ENCODE measurements at places on chromosomes 7 and 10.
A peak's percentile ranks its signal among the peaks of the same experiment; 100 is the strongest.

GRCh38 chr7:121385800-121386179 lies 10.3 kb downstream of the FAM3C start:
- H3K4me1 ChIP-seq, result no peaks in the 10 kb centered on the region
- H3K4me3 ChIP-seq, result no peak overlapping the region
- no peak overlapping the region for H3K27ac ChIP-seq
- no peaks in the 10 kb centered on the region for H3K27me3 ChIP-seq
- no peak for DNase-seq
- H3K36me3 ChIP-seq, result 0 out of 3 replicates have a peak, but pooled peaks cover 2% of the 10 kb centered on the region

GRCh38 chr10:127797339-127797738 lies 60.4 kb downstream of the FOXI2 start:
- DNase-seq, result peak; percentile 51
- no peak overlapping the region for H3K27ac ChIP-seq
- no peaks in the 10 kb centered on the region for H3K27me3 ChIP-seq

DNA sequence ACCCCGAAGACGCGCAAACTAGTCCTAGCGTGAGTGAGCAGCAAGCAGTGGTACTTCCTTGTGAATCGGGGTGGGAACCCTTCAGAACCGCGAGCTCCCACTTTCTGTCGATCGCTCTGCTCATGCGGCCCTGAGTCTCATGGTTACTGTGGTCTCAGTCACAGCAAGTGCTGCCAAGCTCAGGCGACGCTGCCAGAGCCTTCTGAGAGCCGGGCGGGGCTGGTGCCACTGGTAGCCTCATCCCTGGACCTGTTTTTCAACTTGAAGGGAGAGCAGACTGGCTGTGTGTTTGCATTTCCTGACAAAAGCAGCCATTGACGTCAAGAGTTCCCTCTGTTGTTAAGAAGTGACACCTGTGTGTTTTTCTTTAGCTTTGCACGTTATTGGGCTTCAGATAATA lies 32.9 kb upstream of the BHLHA15 start:
- H3K4me1 ChIP-seq, result peaks cover 2% of the 10 kb centered on the region
- no peak overlapping the region for H3K4me3 ChIP-seq
- H3K27me3 ChIP-seq, result no peaks in the 10 kb centered on the region
- DNase-seq, result no peak

GRCh38 chr10:126902157-126902556 lies 3.1 kb upstream of the DOCK1 start:
- DNase-seq, result no peak
- H3K27me3 ChIP-seq, result no peaks in the 10 kb centered on the region
- peaks cover 43% of the 10 kb centered on the region for H3K36me3 ChIP-seq
- H3K4me1 ChIP-seq, result no peaks in the 10 kb centered on the region
- H3K27ac ChIP-seq, result no peak overlapping the region

GRCh38 chr10:60394446-60394845 lies 4.8 kb upstream of the ANK3 start:
- no peaks in the 10 kb centered on the region for H3K36me3 ChIP-seq
- H3K27me3 ChIP-seq, result no peaks in the 10 kb centered on the region
- H3K4me1 ChIP-seq, result peaks cover 8% of the 10 kb centered on the region
- no peak overlapping the region for H3K27ac ChIP-seq
- DNase-seq, result no peak
- H3K4me3 ChIP-seq, result no peak overlapping the region

GRCh38 chr10:3866332-3866731 lies 81.3 kb upstream of the KLF6 start:
- no peaks in the 10 kb centered on the region for H3K27me3 ChIP-seq
- no peak overlapping the region for H3K4me3 ChIP-seq
- no peak for DNase-seq
- H3K4me1 ChIP-seq, result no peaks in the 10 kb centered on the region
- no peaks in the 10 kb centered on the region for H3K36me3 ChIP-seq

DNA sequence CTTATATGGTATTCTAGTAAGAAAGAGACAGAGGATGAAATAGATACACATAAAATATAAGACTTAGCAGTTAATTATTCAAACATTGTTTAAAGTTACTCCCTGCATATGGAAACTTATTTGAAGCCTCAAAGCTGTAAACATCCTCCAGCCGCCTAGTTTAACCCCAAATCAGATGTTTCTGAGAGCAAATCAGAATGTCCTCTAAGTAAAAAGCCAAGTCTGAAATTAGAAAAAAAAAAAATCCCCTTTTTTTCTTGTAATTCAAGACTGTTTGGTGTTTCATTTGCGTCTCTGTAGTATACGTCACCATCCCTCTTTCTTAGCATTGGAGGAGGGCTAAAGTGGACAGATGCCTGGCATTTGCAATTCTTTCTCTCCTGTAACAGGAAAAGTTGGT lies 46.4 kb downstream of the TMEM26 start:
- no peak overlapping the region for H3K27ac ChIP-seq
- peaks cover 6% of the 10 kb centered on the region for H3K36me3 ChIP-seq
- no peak for DNase-seq
- no peaks in the 10 kb centered on the region for H3K27me3 ChIP-seq

DNA sequence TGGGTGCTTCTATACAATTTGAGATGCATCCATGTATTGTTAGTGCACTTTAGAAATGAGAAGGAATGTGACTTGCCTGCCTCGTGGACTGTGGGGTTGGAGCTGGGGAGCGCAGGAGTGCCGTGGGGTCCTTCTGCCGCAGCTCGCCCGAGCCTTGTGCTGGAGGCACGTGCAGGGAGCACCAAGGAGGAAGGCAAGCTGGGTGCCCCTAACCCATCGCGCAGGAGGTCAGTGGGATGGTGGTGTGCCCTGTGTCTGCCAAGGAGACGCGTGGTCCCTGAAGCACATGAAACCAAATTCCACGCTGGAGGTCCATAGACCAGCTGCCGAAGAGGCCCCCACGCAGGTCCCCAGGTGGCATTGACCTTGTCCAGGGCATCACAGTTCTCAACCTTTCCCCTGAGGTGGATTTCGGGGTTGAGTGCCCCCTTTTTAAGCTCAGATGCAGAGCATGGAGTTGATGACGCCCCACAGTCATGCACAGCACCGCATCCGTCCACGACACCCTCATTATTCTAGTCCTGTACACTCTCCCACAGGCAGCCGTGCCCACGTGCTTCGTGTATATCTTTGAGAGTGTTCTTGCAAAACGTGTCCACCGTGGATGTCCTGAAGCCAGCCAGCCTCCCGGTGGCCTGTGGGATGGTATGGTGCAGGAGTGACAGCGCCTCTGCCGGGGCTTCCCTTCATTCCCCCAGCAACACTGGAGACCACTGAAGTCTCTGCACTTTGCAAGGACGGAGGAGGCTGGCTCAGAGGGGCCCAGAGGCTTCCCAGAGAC lies 35.5 kb downstream of the FKBP6 start:
- no peaks in the 10 kb centered on the region for H3K36me3 ChIP-seq
- DNase-seq, result no peak
- no peaks in the 10 kb centered on the region for H3K27me3 ChIP-seq
- H3K4me3 ChIP-seq, result no peak overlapping the region

- H3K27ac ChIP-seq, result no peak overlapping the region
- H3K36me3 ChIP-seq, result peaks cover 27% of the 10 kb centered on the region
- DNase-seq, result peak; percentile 45
- H3K4me1 ChIP-seq, result no peaks in the 10 kb centered on the region
- peak overlapping the region; percentile 99 for H3K4me3 ChIP-seq
Measured at GRCh38 chr7:105521027-105521716, 899 bp downstream of the PUS7 start.

GRCh38 chr7:11193131-11193867 lies 219.6 kb downstream of the PHF14 start:
- H3K4me1 ChIP-seq, result peaks cover 4% of the 10 kb centered on the region
- H3K27ac ChIP-seq, result no peak overlapping the region
- DNase-seq, result peak; percentile 75
- H3K27me3 ChIP-seq, result peaks cover 5% of the 10 kb centered on the region
- H3K36me3 ChIP-seq, result peaks cover 2% of the 10 kb centered on the region

- H3K4me1 ChIP-seq, result no peaks in the 10 kb centered on the region
- H3K4me3 ChIP-seq, result no peak overlapping the region
- peaks cover 2% of the 10 kb centered on the region for H3K36me3 ChIP-seq
- H3K27me3 ChIP-seq, result no peaks in the 10 kb centered on the region
Measured at GRCh38 chr10:75987616-75988015, 556.2 kb downstream of the LRMDA start.

GRCh38 chr10:72218325-72218724 lies 2.2 kb upstream of the ASCC1 start:
- H3K27ac ChIP-seq, result no peak overlapping the region
- H3K36me3 ChIP-seq, result peaks cover 3% of the 10 kb centered on the region
- no peak for DNase-seq
- H3K4me1 ChIP-seq, result 0 out of 2 replicates have a peak, but pooled peaks cover 2% of the 10 kb centered on the region
- no peak overlapping the region for H3K4me3 ChIP-seq

DNA sequence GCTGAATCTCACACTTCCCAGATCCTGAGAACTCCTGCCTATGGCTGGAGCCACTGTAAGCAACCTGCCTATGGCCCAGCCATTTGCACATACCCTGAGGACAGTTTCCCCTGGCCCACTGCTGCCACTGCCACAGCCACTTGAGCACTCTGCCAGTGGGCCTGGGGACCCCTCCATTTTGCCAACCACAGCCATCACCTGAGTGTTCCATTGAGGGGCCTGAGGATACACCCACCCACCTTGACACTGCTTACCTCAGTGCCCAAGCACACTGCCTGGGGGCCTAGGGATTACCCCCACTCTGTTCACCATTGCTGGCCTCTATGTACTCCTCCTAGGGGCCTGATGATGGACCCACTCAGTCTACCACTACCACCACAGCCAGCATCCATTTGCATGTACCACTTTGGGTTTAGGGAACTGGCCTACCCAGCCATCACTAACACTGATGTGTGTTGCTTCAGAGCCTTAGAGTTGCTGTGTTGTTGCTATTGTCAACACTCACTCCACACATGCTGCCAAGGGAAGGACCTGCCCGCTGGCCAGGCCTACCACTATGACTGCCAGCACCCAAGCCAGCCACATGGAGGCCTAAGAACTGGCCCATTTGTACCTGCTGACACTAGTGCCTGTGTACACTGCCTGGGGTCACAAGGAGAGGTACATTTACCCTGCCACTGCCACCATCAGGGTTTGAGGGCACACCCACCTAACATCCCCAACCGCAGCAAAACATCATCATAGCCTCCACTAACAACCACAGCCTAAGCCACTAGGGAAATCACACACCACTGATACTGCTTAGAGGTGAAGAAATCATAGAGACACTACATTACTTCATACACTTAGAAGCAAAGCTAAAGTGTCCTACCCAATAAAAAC lies 45.9 kb upstream of the ANTXRL start:
- DNase-seq, result peak; percentile 13
- no peaks in the 10 kb centered on the region for H3K4me1 ChIP-seq

DNA sequence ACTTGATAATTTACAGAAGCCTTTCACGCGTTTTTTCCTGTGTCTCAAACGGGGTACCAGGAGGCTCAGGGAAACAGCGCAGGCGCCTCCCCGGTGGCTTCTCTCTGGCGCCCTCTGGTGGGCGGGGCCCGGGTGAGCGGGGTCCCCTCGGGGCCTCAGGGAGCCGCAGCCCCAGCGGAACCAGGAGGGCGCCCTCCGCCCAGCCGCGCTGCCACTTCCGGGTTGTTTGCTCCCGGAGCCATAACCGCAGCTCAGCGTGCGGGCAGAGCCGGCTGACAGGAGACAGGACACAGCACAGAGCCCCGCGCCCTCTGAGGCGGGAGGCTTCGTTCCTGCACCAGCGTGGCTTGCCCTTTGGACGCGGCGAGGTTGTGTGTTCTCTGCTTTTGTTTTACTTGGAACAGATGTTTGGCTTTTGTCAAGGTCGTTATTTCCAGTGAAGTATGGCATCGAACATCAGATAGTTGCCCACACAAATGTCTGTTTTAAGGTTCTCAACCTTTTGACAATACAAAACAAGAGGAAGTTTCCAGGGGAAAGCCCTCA lies 6.9 kb upstream of the CYP2E1 start:
- H3K27me3 ChIP-seq, result no peaks in the 10 kb centered on the region
- no peak overlapping the region for H3K27ac ChIP-seq
- H3K36me3 ChIP-seq, result no peaks in the 10 kb centered on the region
- H3K4me3 ChIP-seq, result no peak overlapping the region
- peak; percentile 31 for DNase-seq
- no peaks in the 10 kb centered on the region for H3K4me1 ChIP-seq

GRCh38 chr7:29332042-29332811 lies 137.7 kb downstream of the CHN2 start:
- no peaks in the 10 kb centered on the region for H3K36me3 ChIP-seq
- no peaks in the 10 kb centered on the region for H3K27me3 ChIP-seq
- no peak for DNase-seq
- H3K27ac ChIP-seq, result no peak overlapping the region
- no peak overlapping the region for H3K4me3 ChIP-seq

DNA sequence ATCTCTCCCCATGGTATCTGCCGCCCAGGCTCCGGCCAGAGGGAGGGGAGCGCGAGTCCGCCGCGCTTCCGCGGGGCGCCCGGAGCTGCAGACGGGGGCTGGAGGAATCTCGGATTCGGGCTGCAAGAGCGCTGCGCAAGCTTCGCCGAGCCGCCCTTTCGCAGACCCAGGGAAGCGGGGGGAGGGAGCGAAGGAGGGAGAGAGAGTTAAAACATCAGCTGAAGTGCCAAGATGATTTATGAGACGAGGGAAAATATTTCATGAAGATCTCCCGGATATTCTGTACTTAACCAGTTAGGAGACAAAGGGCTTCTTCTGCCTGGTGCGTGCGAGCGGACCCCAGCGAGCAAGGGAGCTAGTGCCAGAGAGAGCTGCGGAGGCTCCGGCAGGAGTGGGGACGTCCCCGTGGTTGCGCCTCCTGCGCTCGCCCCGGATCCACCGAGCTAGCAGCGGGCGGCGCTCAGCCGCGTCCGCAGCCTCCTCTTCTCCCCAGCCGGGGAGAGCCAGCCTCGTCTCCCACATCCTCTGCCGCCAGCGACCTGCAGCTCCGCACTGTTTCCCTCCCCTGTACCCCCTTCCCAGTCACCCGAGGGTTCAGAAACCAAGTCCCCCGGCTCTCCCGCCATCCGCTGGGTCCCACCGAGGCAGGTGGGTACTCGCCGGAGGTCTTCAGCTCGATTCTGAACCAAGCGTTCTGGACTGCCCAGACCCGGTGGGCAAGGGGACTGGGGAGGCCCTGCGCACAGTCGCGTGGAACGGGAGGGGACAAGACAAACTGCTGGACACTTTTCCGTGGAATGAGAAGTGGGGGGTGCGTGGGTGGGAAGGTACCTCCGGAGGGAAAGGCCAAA lies 1.0 kb upstream of the PAX2 start:
- no peaks in the 10 kb centered on the region for H3K4me1 ChIP-seq
- peaks cover 85% of the 10 kb centered on the region for H3K27me3 ChIP-seq
- H3K27ac ChIP-seq, result no peak overlapping the region
- no peak for DNase-seq
- peak overlapping the region; percentile 76 for H3K4me3 ChIP-seq

- H3K27ac ChIP-seq, result no peak overlapping the region
- H3K27me3 ChIP-seq, result no peaks in the 10 kb centered on the region
- no peak overlapping the region for H3K4me3 ChIP-seq
- no peak for DNase-seq
- H3K36me3 ChIP-seq, result no peaks in the 10 kb centered on the region
Measured at GRCh38 chr7:29421010-29421956, 142.4 kb upstream of the PRR15 start.

All from H9 (cell line).